ENCODE measurements at places on chromosomes 12 and 14.

DNA sequence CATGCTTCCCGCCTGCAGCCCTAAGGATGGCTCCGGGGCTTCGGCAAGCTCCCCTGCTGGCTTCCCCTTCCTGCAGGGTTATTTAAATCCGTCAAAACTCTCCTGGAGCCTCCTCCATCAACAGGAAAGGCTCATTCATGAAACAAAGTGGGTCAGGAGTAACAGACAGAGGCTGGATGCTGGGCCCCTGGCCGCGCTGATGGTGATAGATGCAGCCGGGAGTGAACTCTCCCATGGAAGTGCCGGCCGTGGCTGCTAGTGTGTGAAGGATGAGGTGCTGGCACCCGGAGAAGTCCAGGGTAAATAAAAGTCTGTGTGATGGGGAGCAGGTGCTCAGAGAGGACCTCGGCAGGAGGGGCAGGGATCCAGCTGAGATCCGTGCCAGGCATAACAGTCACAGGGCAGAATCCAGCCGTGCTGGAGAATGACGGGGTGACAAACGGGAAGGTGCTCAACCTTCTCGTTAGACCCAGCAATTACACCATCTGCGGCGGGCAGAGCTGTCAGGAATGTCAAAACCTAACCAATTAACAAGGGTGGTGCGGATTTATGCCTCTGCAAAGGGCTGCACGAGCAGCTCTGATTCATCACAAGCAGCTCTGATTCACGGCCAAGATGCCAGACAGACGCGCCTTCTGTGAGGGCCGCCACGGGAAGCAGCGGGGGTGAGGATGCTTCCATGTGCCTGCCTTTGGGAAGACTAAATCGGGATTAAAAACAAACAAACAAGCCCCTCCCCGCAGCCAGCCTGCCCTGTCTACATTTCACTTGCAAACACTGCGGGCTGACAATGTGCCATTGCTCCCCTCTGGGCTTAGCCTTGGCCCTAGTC is 55.6 kb downstream of the SYNE3 start:
- no peak for DNase-seq

GRCh38 chr12:10716704-10717315 is 6.3 kb downstream of the YBX3 start:
- peak; percentile 94 for DNase-seq

- DNase-seq: no peak
Observed at GRCh38 chr12:114661245-114661644, 22.7 kb downstream of the TBX3 start.

- no peak for DNase-seq
Observed at GRCh38 chr12:124497039-124497438, 70.4 kb downstream of the NCOR2 start.

- no peak for DNase-seq
Observed at GRCh38 chr14:105075379-105076295, 10.4 kb upstream of the GPR132 start.

DNA sequence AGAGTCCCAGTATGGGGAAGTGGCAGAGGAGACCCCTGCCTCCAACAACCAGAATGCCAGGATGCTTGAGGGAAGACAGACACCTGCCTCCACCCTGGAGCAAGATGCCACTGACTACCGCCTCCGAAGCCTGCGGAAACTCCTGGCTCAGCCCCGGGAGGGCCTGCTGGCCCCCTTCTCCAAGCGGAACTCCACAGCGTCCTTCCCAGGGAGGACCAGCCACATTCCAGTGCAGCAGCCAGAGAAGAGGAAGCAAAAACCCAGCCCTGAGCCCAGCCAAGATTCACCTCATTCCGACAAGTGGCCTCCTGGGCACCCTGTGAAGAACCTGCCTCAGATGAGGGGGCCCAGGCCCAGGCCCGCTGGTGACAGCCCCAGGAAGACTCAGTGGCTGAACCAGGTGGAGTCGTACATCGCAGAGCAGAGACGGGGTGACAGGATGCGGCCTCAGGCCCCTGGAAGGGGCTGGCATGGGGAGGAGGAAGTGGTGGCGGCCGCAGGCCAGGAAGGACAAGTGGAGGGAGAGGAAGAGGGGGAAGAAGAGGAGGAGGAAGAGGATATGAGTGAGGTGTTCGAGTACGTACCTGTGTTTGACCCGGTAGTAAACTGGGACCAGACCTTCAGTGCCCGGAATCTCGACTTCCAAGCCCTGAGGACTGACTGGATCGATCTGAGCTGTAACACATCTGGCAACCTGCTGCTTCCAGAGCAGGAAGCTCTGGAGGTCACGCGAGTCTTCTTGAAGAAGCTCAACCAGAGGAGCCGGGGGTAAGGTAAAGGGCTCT is 93.7 kb downstream of the B4GALNT3 start:
- DNase-seq: no peak

- DNase-seq: no peak
Observed at GRCh38 chr14:77222546-77223225, 41.1 kb downstream of the TMEM63C start.

GRCh38 chr12:68358532-68359485 is 26.6 kb upstream of the MDM1 start:
- no peak for DNase-seq

GRCh38 chr12:71904629-71905028 is 34.0 kb upstream of the TPH2 start:
- DNase-seq: no peak

GRCh38 chr14:68680541-68681051 is 112.3 kb downstream of the ZFP36L1 start:
- no peak for DNase-seq
